ENCODE measurements at places on chromosomes 1 and 21.

DNA sequence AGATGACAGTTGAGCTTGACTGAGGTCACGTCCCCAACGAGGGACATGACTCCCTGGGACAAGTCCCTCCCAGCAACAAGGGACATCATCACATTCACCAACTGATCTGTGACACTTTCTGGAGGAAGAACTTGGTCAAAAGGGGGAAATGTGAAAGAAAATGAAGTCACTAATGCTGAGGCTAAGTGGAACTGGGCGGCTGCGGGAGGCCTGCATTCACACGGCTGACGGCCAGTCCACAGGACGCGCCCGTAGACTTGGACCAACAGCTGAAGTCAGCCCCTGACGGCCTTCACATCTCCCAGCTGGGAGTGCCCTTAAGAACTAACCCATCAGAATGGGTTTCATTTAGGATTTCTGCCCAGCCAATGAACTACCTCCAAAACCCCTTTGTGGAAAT, 26.6 kb downstream of the POFUT2 start:
- no peak overlapping the region for H3K27ac ChIP-seq
- H3K4me1 ChIP-seq = peaks cover 10% of the 10 kb centered on the region
- no peak overlapping the region for H3K4me3 ChIP-seq
- peaks cover 17% of the 10 kb centered on the region for H3K27me3 ChIP-seq
- H3K36me3 ChIP-seq = peaks cover 35% of the 10 kb centered on the region

DNA sequence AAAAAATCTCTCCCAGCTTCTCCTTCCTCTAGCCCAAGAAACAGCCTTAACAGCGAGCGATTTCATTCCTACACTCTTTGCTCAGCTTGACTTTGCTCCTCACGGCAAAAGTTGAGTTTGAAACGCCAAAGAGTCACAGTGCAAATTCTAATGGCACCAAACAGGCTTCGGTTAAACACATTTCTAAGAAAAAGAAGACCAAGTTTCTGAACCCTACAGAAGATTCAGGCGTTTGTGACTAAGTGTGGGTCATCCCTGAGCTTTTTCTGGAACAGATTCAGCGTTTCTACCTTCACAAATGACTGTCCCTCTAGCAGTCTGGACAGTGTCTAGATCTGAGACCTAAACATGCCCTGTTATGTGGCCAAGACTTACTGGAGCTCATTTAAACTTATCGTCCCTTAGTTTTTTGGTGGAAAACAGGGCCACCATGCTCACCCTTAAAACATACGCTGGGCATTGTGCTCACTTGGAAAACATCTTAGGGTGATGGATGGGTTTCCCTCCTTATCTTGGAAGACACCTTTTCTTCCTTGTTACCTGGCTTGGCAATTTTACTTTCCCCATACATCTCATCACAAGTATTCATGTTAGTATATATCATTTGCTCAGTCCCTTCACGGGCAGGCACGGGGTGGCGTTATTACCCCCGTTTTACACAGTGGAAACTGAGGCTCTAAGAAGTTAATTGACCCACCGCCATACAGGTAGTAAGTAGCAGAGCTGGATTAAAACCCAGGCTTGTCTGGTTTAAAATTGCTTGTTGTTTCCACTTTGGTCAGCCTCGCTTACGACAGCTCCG, 1.0 kb downstream of the C1orf198 start:
- H3K36me3 ChIP-seq = no peaks in the 10 kb centered on the region
- H3K4me1 ChIP-seq = peaks cover 53% of the 10 kb centered on the region
- peak overlapping the region; percentile 85 for H3K4me3 ChIP-seq
- peak overlapping the region; percentile 87 for H3K27ac ChIP-seq

DNA sequence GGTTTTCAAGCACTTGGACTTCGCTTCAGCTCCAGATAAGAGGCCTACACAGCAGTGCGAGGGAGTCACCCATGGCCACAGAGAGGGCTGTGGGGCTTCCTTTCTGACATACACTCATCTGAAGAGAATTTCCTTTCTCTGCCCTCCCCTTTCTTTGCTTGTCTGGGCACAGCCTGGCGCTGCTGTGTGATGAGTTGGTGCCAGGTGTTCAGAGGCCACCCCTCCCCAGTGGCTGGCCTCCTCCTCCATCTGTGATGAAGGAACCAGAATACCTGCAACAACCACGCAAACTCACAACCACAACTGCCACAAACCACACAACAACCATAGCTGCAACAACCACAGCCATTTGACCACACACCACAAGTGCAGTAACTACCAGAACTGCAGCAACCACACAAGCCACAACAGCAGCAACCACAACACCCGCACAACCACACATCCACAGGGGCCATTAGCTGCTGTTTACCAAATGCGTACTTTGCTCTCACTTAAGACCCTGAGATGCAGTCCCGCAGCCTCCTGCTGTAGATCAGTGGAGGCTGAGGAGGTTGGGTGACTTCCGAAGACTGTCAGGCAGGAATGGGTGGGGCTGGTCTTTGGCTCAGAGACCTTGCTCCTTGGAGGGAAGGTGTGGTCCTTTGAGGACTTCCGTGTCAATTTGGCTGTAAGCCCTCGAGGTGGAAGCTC, 71.1 kb downstream of the IER5 start:
- peaks cover 19% of the 10 kb centered on the region for H3K4me1 ChIP-seq
- H3K36me3 ChIP-seq = no peaks in the 10 kb centered on the region
- no peaks in the 10 kb centered on the region for H3K27me3 ChIP-seq
- H3K4me3 ChIP-seq = no peak overlapping the region
- H3K27ac ChIP-seq = no peak overlapping the region

- no peak overlapping the region for H3K27ac ChIP-seq
- H3K4me3 ChIP-seq = no peak overlapping the region
- DNase-seq = no peak
- H3K4me1 ChIP-seq = no peaks in the 10 kb centered on the region
Observed at GRCh38 chr1:183675381-183675780, 22.3 kb upstream of the APOBEC4 start.

Data from lower lobe of right lung (tissue), 2 donors.